Suppressor macrophage (primary cell): ENCODE measurements at places on chromosomes 1 and 21.

GRCh38 chr21:43936247-43936967 is 71.4 kb downstream of the AGPAT3 start:
- no peak for DNase-seq

DNA sequence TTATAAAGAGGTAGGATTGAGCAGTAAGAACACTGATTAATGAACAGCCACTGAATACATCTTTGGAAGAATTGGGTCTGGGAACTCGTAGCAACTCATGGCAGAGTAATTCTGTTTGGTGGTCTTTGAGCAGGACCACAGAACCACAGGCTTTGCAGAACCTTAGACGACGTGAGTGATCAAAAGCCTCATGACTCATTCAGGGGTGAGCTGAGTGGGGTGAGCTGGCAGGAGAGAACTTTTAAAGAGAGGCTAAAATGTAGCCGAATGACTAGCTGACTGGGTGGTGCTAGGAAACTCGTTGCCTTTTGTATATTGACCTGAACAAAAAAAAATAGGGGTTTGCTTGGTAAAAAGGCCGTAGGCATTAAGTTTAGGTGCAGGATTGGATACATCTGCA is 313.8 kb downstream of the TGFB2 start:
- DNase-seq, result no peak

- DNase-seq, result peak; percentile 76
Observed at GRCh38 chr1:167663002-167663772, 33.2 kb downstream of the RCSD1 start.

DNA sequence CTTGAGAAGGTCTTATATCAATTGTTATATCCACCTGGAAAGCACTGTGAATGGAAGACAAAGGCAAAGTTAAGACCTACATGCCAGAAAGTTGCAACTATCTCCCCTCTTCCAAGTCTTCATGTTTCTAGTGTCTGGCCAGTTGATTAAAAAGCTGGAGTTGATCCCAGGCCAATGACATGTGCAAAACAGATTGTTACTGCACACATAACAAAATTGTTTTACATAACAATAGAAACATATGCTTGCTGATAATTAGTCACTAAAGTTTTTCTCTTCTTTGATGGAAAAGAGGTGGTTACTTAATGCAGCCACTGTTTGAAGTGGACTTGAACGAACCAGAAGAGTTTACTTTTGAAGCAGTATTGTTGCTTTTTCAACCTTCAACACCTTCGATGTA is 158.2 kb downstream of the TGFBR3 start:
- DNase-seq, result no peak

- DNase-seq, result no peak
Observed at GRCh38 chr1:208527156-208527555, 283.0 kb upstream of the PLXNA2 start.

GRCh38 chr1:162725301-162725837 is 65.1 kb upstream of the HSD17B7 start:
- DNase-seq, result no peak

- DNase-seq, result no peak
Observed at GRCh38 chr1:203491664-203492063, 2.3 kb upstream of the OPTC start.

DNA sequence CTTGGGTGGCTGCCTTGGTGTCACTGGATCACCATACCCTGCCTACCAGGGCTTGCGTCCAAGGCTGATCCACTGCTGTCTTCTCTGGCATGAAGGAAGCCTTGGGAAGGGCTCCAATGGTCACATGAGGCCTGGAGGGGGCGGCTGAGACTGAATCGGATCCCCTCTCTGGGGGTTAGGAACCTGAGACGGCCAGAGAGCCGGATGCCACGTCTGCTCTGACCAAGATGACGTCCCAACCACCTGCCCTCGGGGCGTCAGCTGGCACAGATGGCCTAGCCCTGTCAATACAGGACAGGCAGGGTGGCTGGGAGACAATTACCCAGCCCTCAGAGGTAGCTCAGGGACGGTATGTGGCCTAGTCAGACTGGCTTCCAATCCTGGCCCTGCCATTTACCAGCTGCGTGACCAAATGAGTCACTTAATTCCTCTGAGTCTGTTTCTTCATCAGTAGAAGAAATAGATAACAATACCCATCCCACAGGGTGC is 5.4 kb downstream of the TRIM62 start:
- DNase-seq, result no peak

- DNase-seq, result no peak
Observed at GRCh38 chr1:78840453-78841271, 165.9 kb downstream of the ADGRL4 start.

DNA sequence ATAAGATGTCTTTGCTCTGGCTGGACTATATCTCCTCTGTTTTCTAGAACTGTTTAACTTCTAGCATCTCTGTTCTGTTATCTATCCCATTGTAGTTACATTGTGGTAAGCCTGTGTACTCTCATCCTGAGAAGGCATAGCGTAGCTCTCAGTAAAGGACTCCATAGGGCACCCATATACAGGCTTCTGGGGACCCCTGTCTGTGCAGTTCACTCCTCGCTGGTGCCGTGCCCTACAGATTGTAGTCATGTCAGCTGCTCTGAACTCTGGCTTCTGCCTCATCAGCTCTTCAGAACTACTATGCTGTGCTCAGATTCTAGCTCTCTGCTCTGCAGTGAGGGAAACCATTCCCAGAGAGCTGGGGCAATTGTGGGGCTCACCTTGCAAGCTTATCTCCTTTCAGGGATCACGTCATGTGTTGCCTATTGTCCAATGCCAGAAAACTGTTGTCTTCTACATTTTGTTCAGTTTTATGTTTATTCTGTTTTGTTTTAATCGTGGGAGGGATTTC is 181.3 kb upstream of the USP24 start:
- no peak for DNase-seq

DNA sequence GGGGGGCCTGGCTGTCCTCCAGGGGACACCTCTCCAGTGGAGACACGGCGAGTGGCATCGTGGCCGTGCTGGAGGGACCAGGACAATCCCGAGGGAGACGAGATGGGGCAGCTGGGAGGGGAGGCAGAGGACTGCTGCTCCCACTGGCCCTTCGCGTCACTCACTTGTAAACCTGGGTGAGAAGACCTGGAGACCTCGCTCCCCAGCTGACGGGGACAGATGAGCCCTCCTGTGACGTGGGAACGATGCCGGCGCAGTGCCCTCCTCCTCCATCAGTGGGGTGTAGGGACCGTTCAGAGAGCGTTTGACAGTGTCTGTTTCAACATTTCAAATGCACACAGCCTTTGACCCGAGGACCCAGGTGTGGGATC is 4.6 kb downstream of the SPATC1L start:
- no peak for DNase-seq

GRCh38 chr1:15089258-15089992 is 64.1 kb upstream of the TMEM51 start:
- DNase-seq, result peak; percentile 28

- no peak for DNase-seq
Observed at GRCh38 chr1:77064246-77064645, 155.0 kb downstream of the PIGK start.

- no peak for DNase-seq
Observed at GRCh38 chr1:27071049-27071416, 58.4 kb upstream of the TENT5B start.

GRCh38 chr1:114178936-114179335 is 25.3 kb upstream of the SYT6 start:
- no peak for DNase-seq

DNA sequence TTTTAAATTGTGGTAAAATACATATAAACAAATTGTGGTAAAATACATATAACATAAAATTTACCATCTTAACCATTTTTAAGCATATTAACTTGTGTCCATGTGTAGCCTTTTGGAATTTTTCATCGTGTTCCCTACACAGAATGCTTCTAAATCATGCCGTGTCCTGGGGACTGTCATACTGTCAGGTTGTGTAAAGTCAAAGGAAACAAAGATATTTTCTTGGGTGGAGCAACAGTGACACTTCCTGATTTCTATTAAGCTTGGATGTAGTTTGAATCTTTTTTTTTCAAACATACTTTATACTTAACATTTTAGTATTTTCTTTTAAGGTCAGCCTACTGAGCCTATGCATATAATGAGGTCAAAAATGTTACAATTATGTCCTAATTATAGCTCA is 32.3 kb downstream of the DOP1B start:
- DNase-seq, result peak; percentile 69

DNA sequence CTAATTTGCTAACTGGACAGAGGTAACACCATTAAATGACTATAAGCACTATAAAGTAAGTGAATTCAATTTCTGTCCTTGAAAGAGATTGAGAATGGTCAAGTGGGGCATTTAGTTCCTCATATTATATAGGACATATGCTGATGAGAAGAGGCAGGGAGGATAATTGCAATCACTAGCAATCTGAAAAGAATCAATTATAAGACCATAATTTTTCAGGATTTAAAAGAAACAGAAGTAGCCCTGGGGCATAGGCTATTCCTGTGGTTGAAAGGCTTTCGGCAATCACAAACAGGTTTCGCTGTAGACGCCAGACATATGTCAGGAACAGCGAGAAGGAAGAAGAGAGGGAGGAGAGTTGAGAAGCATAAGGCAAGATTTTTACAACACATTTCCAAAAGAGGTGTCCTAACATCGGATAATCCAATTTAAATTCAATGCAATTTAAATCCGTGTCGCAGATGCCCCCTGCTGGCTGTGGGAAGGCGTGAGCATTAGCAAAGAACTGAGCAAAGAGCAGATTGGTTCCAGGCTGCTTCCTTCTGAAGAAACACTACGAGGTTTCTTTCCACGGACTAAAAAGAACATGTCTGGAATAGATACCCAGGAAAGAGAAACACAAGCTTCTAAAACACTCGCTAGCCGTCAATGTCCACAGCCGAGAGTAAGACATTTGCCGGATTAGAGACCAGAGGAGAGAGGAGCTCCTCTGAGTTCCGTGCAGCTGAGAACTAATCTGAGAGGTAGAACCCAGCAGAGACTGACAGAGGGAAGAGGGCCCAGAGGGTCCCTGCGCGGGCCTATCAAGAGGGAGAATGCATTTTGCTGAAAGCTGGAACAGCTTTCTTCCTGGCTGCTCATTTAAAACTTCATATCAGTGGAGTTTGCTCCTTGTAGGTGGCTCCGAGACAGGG is 27.9 kb downstream of the RGS5 start:
- peak; percentile 80 for DNase-seq

DNA sequence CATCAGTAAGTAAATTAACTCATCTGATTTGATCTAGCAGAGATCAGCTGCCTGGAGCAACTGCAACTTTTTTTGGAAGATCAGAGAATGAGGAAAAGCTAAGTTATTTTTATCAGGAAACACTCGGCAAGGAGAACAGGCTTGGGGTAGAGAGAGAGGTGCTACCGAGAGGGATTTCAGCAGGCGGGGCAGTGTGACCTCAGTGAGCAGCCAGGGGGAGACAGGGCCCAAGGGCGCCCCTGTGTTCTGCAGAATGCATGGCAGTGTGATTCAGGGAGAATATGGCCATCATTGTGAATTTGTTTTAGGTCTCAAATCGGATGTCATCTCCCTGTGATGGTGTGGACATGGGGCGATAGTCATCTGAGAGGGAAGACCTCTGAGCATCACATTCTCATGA is 484.1 kb upstream of the VAMP3 start:
- no peak for DNase-seq

DNA sequence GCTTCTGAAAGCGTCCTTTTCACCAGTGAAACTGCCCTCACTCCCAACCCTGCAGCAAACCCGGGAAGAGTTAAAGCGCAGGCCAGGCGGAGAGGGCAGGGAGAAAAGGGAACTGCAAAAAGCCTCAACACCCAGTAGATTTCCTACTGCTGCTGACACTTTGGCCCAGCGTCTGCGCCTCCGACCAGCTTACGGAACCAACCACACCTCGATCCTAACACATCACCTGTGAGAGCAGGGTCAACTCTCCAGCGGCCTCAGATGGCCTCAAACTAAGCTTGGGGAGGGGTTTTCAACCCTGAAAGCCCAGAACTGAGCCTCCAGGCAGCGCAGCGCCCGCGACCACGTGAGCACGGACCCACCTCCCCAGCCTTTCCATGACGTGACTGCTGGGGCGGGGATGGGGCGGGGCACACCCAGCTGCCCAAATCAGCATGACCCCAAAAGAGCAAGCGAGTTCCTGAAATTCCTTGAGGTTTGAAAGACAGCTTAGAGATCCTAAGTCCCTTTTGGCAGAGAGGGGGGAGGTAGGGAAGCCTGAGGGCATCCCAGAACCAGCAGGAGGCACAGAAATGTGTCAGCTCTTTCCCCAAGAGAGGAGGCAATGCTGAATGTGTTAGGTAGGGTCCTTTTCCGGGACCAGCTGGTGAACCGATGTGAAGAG is 59.1 kb downstream of the ITPKB start:
- DNase-seq, result peak; percentile 92

GRCh38 chr1:26370591-26371382 is 1.8 kb downstream of the ZNF683 start:
- no peak for DNase-seq

GRCh38 chr1:46580140-46580903 is 23.7 kb downstream of the MKNK1 start:
- DNase-seq, result peak; percentile 82

DNA sequence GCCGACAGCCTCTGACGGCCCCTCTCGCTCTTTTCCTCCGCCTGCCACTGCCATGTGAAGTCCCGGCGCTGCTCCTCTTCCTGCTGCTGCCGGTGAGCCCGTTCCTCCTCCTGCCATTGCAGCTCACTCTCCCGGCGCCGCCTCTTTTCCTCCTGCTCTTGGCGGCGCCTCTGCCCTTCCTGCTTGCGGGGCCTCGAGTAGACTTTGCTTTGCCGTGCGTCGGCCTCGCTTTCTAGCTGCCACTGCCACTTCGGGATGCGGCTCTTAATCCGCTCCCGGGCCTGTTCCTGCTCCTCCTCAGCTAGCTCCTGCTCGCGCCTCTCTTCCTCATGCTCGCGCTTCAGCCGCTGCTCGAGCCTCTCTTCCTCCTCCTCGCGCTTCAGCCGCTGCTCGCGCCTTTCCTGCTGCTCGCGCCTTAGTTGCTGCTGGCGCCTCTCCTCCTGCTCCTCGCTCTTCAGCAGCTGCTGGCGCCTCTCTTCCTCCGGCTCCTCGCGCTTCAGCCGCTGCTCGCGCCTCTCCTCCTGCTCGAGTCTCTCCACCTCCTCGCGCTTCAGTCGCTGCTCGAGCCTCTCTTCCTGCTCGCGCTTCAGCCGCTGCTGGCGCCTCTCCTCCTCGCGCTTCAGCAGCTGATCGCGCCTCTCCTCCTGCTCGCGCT is 4.3 kb downstream of the TCHH start:
- DNase-seq, result peak; percentile 47

GRCh38 chr1:10168912-10169514 is 41.4 kb upstream of the KIF1B start:
- no peak for DNase-seq

DNA sequence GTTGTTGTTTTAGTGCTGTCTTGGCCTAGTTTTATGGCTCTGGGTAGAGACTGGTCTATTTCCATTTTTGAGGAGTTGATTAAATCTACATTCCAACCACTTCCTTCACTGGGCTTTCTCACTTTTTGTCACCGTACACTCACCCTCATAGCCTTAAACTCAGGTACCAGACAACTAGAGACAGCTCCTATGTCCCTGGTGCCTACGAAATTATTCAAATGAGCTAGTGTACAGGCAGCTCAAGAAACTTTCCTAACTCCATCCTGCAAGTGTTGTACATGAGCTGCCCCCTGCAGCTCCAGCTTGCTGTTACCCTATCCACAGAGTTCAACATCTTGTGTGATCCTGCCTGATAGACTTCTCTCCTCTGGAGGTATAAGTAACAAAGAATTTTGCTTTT is 704.8 kb upstream of the RGS18 start:
- no peak for DNase-seq

- no peak for DNase-seq
Observed at GRCh38 chr1:156756355-156756754, 4.9 kb upstream of the HDGF start.

- DNase-seq, result peak; percentile 22
Observed at GRCh38 chr21:31566064-31566463, 93.4 kb upstream of the SOD1 start.

GRCh38 chr1:189180057-189180456 is 1297.6 kb downstream of the BRINP3 start:
- no peak for DNase-seq
